Hematopoietic multipotent progenitor cell (in vitro differentiated cells): ENCODE measurements at places on chromosomes 6 and 20. TPM values are rescaled to one million over a fixed set of nuclear protein-coding genes. Genes with fewer than 3 reads are reported as not detected.

The LTB gene
- total RNA-seq, result 31.0 TPM

The NKAIN4 gene
- not detected for total RNA-seq

The RPS18 gene
- total RNA-seq, result 10,287 TPM

The TFAP2A gene
- total RNA-seq, result not detected

The PROCR gene
- 5.7 TPM for total RNA-seq

The LCA5 gene
- 0.81 TPM for total RNA-seq

The GPR6 gene
- total RNA-seq, result not detected

The TBXT gene
- total RNA-seq, result not detected

The C20orf202 gene
- total RNA-seq, result under 0.01 TPM

The C4A gene
- total RNA-seq, result 5.9 TPM

The NRSN1 gene
- not detected for total RNA-seq
